ENCODE measurements at places on chromosomes 11 and 22. TPM values are rescaled to one million over a fixed set of nuclear protein-coding genes. Genes with fewer than 3 reads are reported as not detected.

GVQW3 gene
- total RNA-seq: 19.9 TPM

UBASH3B gene
- 14.3 TPM for total RNA-seq

POU2F3 gene
- total RNA-seq: not detected

ALDH3B2 gene
- under 0.01 TPM for total RNA-seq
